SK-N-SH (cell line): ENCODE measurements at places on chromosomes 2 and 18.

GRCh38 chr18:21841570-21841969 lies 101.0 kb downstream of the MIB1 start:
- DNase-seq = no peak

DNA sequence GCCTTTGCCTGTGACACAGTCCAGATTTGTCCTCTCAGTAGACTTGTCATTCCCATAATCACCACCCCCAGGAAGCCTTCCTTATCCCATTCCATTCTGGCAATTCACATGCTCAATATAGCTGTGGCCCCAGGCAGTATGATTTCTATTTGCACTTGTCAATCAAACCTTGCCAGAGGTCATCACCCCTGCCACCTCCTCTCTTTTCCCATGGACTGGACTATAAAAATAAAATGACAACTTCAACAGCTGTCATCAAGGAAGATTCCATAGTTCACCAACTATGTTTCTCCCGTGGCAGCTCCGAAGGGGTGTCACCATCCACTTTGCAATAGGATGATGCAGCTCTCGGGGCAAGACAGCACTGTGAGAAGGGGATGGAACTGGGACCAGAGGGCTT lies 255.7 kb downstream of the CELF4 start:
- DNase-seq = no peak

- DNase-seq = no peak
Measured at GRCh38 chr2:136016836-136017235, 31.4 kb upstream of the DARS1 start.

DNA sequence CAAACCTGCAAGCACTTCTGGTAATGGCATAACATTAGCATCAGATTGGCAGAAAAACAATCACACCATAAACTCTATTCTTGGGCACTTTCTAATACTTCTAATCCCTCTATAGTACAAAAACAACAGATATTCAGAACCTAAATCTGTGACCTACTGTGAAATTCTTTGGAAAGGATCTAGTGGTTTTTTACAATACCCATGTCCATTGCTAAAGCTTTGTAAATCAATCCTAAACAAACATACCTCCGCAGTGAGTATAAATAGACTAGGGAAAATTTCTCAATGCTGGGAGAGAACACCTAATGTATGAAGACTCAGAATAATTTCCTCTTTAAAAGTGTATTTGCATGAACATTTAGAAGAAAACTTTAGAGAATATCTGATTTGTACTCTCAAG lies 1098.5 kb upstream of the DDX18 start:
- no peak for DNase-seq

- no peak for DNase-seq
Measured at GRCh38 chr2:45929674-45930395, 278.4 kb downstream of the PRKCE start.

DNA sequence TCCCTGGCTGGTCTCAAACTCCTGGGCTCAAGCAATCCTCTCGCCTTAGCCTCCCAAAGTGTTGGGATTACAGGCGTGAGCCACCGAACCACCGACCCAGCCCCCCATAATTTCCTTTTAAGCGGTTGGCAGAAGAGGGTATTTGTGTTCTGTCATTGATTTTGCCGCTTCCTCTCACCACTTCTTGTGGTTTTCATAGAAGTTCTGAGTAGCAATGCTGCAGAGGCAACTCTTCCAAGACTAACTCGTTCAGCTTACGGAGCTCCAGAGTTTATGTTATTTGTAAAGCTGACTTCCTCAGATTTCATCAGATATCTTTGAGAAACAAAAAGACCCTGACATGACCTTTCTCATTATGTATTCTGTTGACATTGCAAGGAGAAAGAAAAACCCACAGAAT lies 261.4 kb upstream of the KCNJ3 start:
- no peak for DNase-seq

GRCh38 chr2:99910902-99911301 lies 231.5 kb downstream of the AFF3 start:
- DNase-seq = no peak

DNA sequence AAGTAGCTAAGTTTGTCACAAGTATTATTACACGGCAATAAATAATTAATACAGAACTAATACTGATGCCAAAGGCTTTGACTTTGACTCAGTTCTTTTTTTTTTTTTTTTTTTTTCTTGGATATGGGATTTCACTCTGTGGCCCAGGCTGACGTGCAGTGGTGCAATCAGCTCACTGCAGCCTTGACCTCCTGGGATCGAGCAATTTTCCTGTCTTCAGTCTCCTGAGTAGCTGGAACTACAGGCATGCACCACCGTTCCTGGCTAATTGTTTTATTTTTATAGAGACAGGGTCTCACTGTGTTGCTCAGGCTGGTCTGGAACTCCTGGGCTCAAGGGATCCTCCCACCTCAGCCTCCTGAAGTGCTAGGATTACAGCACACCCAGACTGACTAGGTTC lies 284.5 kb downstream of the SS18 start:
- no peak for DNase-seq

DNA sequence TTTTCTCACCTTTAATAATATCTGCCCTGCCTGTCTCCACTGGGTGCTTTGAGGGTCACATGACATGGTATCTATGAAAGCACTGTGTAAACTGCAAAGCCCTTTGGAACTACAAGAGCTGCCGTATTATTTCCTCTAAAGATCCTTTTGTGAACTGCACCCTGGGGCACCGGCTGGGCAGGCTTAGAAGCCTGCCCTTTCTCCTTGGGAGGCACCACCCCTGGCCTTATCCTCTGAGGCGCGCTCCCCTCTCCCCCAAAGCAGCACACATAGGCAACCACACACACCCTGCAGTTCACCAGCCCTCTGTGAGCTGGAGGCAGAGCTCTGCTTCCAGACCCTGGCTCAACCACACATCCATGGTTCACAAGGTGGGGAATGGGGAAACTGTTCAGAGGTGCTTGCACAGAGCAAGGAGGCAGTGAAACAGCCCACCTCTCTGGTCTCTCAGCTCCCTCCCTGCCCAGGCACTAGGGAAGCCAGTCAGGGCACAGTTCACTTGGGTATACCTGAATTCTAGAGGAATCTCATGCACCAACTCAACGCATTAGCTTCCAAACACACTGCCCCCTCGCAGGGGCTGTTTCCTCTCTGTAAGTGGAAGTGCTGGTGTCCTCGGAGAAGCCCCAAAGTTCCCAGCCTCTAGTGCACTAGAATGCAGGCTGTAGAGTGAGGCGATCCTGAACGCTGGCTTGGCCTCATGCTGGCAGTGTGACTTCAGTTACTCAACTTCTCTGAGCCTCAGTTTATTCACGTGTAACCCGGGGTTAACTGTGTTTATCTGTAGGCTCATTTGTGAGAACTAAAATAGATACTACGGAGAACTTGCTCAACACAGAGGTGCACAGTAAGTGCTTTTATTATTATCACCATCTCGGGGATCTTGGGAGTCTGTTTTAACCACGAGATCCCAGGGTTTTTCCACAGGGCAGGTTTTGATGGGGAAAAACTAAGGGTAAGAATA lies 11.0 kb downstream of the SIGLEC15 start:
- no peak for DNase-seq
